Islet precursor cell (in vitro differentiated cells): ENCODE measurements at places on chromosomes 2 and 18.

- peak; percentile 57 for DNase-seq
These were observed 71.0 kb downstream of the HS1BP3 start for GRCh38 chr2:20579866-20580265.

GRCh38 chr2:48287976-48288375 lies 242.0 kb upstream of the STON1 start:
- DNase-seq, result no peak

- DNase-seq, result no peak
These were observed 41.8 kb downstream of the INPP4A start for GRCh38 chr2:98486374-98486981.

- no peak for DNase-seq
These were observed 189.0 kb upstream of the COPS8 start for GRCh38 chr2:236896688-236897087.

DNA sequence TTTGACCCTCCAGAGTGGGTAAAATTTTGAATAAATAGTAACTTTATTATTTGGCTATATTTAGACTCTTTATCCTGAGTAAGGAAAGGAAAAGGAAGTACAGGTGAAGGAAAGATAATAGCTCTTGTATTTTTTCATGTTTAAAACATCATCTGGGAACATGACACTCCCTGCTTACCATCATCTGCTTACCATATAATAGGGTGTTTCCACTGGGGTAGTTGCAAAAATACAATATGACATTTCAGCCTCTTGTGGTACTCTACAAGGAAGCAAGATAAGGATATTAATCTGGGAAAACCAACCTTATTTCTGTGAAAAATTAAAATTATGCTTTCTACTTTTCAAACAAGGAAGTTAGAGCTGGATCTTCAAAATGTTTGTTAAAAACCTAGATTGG lies 9.9 kb downstream of the RELCH start:
- no peak for DNase-seq

DNA sequence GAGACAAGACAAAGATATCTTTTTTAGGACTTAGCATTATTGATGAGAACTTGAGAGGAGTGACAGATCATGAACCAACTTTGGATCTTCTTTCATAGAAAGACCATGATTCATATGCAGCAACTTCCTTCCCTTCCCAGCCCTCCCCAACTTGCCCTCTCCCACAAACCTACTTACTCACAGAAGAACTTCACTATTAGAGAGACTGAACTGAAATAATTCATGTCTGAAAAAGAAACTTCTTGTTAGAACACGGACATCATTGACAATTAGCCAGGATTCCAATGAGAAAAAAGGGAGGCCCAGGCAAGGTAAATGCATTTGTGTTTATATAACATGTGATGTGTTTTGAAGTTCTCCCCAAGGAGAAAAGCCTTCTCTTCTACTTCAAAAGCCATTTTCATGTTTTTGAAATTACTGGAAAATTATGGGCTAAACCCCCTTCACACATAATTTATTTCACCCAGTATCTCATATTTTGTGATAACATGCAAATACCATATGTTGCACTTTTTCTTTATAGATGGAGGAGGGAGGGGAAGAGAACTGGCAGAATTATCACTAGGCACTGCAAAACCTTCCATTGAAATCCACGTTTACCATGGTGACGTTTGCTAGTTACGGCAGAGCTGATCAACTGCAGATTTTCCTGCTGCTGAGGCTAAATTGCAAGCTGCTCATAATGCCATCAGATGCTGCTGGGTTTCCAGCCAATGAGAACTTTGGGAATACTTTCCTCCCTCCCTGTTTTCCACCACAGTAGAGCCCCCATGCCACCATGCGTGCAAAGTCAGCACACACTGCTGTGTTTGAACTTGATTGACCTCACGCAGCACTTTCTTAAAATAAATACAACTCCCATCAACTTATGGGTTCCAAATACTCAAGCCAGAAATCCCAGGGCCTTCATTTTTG lies 294.7 kb downstream of the MEIS1 start:
- no peak for DNase-seq

DNA sequence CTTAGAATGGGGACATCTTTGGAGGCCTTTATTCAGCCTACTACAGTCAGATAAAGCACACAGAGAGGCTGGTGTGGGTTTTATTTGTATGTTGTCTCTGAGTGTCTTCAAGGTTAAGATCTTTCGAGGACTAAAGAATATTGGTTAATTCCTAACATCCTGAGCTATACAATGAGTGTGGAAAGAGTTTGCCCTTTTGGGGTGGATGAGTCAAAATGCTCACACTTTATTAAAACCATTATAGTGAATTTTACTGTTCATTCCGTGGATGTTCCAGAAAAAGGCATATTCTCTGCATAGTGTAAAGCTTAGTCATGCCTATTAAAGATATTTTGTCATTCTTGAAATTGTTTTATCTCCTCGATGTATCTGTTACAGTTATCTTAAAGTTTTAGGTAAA lies 29.1 kb upstream of the SLC38A11 start:
- no peak for DNase-seq

GRCh38 chr2:6073191-6074088 lies 381.3 kb downstream of the SOX11 start:
- DNase-seq, result peak; percentile 68

GRCh38 chr2:68282811-68283418 lies 30.6 kb upstream of the PPP3R1 start:
- DNase-seq, result no peak

- DNase-seq, result peak; percentile 77
These were observed 43.9 kb upstream of the RFX8 start for GRCh38 chr2:101518578-101519492.

- DNase-seq, result no peak
These were observed 77.4 kb downstream of the THNSL2 start for GRCh38 chr2:88247531-88247930.

GRCh38 chr18:79590191-79591031 lies 89.2 kb upstream of the CTDP1 start:
- DNase-seq, result no peak

GRCh38 chr18:54947091-54947490 lies 12.2 kb downstream of the CCDC68 start:
- DNase-seq, result no peak

DNA sequence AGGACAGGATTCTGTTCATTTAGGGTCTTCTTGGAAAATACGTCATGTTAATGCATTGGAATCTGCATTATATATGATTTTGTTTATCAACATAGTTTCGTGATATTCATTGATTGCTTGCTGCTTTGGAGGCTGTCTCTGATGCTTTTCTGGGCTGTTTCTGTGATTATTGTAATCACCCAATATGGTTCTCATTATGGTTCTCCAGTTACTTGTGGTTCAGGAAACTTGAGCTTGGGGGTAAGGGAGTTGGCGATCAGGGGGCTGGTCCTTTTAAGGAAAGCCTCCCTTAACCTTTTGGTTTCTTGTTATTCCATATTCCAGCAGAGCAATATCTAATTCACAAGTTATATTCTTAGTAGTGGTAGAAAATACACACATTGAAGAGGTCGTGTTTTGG lies 17.4 kb upstream of the STON1 start:
- no peak for DNase-seq

DNA sequence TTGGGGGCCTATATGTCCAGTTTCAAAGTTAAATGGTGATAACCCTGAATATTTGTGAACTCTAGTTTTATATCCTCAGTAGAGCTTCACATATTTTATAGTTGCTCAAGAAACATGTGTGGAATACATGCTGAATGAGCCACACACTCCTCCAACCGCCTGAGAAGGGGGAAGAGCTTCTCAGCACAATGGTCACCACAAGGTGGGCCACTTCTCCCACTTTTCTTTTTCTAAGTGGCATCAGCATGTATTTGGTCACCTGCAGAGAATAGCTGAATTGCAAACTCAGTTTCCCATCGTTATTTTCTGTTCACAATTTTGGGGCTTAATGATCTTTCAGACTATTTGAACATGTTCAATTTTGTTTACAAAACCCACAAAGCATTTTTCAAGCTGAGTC lies 340.5 kb downstream of the PARD3B start:
- no peak for DNase-seq

- DNase-seq, result no peak
These were observed 284.3 kb upstream of the SPRED2 start for GRCh38 chr2:65716698-65717097.

DNA sequence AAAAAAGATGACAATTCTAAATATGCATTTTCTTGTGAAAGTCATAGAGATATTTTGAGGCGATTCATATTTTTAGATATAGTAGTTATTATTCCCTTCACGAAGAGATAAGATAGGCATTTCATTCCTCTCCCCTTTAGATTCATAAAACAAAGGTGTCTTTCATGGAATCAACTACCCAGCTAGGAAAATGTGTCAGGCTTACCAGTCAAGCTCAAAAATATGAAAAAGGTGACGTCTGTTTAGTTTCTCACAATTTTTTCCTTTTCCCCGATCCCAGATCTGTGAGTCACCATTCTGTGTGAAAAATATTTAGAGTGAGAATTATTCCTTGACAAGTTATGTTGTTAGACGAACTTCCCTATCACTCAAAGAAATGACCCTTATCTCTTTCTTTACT lies 95.4 kb upstream of the FN1 start:
- no peak for DNase-seq

DNA sequence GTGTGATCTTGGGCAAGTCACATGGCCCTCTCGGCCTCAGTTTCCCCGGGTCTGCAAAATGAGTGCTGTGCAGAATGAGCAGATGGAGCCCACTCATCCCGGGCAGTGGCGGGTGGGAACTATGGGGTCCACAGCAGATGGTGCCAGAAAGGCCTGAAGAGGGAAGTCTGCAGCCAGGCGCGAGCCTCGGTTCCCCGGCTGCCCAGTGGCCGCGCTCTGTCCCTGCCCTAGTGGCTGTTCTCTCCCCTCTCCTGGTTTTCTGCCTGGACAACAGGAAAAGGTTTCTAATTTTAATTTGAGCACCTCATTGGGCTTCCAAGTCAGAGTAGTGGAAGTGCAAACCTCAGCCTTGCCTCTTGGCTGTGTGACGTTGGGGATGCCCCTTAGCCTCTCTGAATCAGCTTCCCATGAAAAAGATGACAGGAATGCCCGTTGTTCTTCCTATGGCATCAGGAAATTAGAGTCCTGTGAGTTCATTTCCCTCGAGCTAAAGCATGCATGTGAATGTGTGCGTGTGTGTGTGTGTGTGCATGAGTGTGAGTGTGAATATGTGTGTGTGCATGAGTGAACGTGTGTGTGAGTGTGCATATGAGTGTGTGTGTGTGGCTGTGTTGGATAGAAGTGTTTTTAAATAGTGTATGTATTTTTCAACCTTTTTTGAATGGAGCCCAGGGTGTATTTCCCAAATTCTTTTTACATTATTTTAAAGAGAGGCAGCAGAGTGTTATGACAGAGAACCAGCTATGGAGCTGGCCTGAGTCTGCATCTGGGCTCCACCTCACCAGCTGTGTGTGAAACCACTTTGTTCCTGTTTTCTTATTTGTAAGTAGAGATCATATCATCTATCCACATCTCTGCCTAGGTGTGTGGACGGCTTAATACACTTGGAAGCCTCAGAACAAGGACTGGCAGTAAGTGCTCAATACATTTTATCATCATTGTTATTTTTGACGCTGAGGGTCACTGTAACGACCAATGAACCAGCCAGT lies 41.3 kb downstream of the RRM2 start:
- DNase-seq, result no peak

- DNase-seq, result no peak
These were observed 611.1 kb upstream of the FANCL start for GRCh38 chr2:58852243-58852642.

GRCh38 chr18:21853016-21853415 lies 112.4 kb downstream of the MIB1 start:
- DNase-seq, result no peak

GRCh38 chr2:208548700-208549099 lies 142.1 kb downstream of the PTH2R start:
- no peak for DNase-seq

DNA sequence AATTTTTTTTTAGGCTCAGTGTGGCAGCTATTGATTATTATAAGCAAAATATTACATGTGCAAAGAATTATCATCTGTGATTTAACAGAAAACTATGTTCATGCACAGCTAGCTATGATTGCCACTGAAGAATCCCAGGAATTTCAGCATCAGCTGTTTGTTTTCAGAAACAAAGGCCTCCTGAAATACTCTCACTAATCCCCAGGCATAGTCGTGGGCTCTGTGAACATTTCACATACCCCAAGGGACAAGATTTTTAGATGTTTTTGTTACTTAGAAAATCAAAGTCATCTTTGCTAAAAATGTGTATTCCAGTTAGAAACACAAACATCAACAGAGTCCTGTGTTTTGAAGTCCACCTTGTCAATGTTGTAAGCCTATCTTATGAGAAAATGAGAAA lies 156.1 kb downstream of the MYO1B start:
- DNase-seq, result no peak

DNA sequence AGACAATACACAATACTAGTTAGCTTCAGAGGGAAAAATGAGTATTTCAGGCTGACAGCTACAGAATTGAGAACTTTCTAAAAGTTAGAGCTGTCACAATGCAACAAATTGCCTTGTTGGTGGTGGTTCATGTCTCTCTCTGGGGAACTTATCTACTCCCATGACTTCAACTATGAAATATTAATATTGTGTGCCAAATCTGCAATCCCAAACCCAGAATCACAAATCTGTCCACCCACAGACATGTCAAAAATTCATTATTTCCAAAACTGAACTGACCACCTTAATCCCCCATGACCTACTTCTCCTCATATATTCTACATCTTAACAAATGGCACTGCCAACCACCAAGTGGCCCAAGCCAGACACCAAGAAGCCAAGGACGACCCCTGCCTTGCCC lies 143.5 kb downstream of the TCF4 start:
- DNase-seq, result no peak

GRCh38 chr2:88049622-88050021 lies 6.0 kb downstream of the KRCC1 start:
- no peak for DNase-seq

- peak; percentile 57 for DNase-seq
These were observed 297.6 kb downstream of the PARD3B start for GRCh38 chr2:204842661-204843485.

- no peak for DNase-seq
These were observed 628.7 kb upstream of the PIK3C3 start for GRCh38 chr18:41326311-41326710.

DNA sequence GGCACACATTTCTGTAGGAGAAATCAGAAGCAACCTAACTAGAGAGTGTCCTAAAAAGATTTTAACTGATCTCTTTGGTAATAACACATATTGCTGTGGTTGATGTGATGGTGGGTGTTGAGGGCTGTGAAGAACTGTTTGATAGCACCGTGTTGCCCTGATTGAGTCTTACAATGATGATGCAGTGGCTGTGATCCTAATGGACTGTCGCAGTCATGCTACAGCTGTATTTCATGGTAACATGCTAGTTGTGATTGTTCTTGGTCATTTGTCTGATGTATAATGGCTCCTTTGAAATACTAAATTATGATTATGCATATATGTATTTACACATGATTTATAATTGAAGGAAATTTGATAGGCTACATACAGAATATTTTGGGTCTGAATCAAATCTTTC lies 82.5 kb upstream of the MMADHC start:
- DNase-seq, result no peak

DNA sequence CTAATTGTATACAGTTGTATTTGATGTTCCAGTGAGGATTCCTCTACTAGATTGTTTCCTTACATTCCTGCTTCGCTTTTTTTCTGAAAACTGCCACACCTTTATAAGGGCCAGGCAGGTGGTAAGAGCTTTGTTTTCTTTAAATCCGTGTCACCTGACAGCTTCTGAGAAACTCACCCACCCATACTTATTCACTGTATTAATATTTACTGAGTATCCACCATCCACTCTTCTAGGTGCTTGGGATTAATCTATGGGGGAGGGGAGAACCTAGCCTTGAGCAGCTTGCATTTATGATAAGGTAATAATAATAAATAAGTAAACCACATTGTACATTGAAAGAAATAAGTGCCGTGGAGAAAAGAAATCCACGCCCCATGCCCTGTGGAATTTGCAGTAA lies 174.7 kb upstream of the AGAP1 start:
- DNase-seq, result no peak
